ENCODE measurements at places on chromosomes 16 and 17.

- DNase-seq = no peak
- H3K36me3 ChIP-seq = peaks cover 15% of the 10 kb centered on the region
- peaks cover 20% of the 10 kb centered on the region for H3K4me1 ChIP-seq
- no peak overlapping the region for H3K27ac ChIP-seq
These were observed 40.8 kb downstream of the CYB5B start for GRCh38 chr16:69465083-69465721.

GRCh38 chr16:715477-716199, 720 bp downstream of the METRN start:
- peaks cover 41% of the 10 kb centered on the region for H3K4me1 ChIP-seq
- H3K27ac ChIP-seq = no peak overlapping the region
- no peak overlapping the region for H3K4me3 ChIP-seq
- H3K27me3 ChIP-seq = peaks cover 23% of the 10 kb centered on the region

GRCh38 chr17:82678265-82678891, 20.1 kb downstream of the RAB40B start:
- H3K4me3 ChIP-seq = no peak overlapping the region
- no peaks in the 10 kb centered on the region for H3K4me1 ChIP-seq
- no peaks in the 10 kb centered on the region for H3K27me3 ChIP-seq
- DNase-seq = no peak

- peak overlapping the region; percentile 65 for H3K27ac ChIP-seq
- no peaks in the 10 kb centered on the region for H3K36me3 ChIP-seq
- H3K27me3 ChIP-seq = no peaks in the 10 kb centered on the region
- H3K4me1 ChIP-seq = peaks cover 86% of the 10 kb centered on the region
These were observed 30.7 kb downstream of the YPEL2 start for GRCh38 chr17:59361916-59362810.

- no peak for DNase-seq
These were observed 1.5 kb downstream of the PIP4K2B start for GRCh38 chr17:38797828-38798227.

GRCh38 chr17:7931709-7932482, at the start of the genes CNTROB and TRAPPC1:
Gene CNTROB, plus strand, starts transcription at chr17:7932206. Its CDS starts 874 bp downstream, at chr17:7933080.
Gene TRAPPC1, minus strand, starts transcription at chr17:7931946. Its CDS starts 117 bp downstream, at chr17:7931829.
- peaks cover 20% of the 10 kb centered on the region for H3K36me3 ChIP-seq
- DNase-seq = peak; percentile 100
- no peaks in the 10 kb centered on the region for H3K27me3 ChIP-seq
- peaks cover 40% of the 10 kb centered on the region for H3K4me1 ChIP-seq
- peak within 1 kb of the TSS; percentile 83 for H3K27ac ChIP-seq

DNA sequence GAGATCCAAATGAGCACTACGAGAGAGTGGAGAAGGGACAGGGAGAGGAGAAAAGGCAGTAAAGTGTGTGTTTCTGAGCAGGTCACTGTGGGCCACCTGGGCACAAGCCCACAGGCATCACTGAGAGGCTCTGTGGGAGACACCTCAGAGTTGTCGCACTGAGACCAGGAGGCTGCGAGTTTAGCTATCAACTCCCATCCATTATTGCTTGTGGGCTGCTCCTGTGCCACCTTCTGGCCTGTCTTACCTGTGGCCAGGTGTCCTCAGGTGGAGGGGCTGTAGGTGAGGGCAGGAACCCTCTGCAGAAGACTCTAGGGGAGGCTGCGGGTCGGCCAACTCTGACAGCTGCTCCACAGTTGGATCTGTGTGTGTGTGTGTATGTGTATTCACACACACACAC, 2.5 kb upstream of the PRR29 start:
- H3K36me3 ChIP-seq = no peaks in the 10 kb centered on the region
- H3K4me3 ChIP-seq = no peak overlapping the region
- H3K27ac ChIP-seq = no peak overlapping the region
- no peak for DNase-seq

GRCh38 chr17:75087558-75088453, at the start of gene SLC16A5:
Gene SLC16A5, plus strand, starts transcription at chr17:75087954. Its CDS starts 5,683 bp downstream, at chr17:75093637.
- H3K27ac ChIP-seq = peak within 1 kb of the TSS; percentile 41
- H3K4me3 ChIP-seq = peak within 1 kb of the TSS; percentile 74
- no peaks in the 10 kb centered on the region for H3K27me3 ChIP-seq
- no peaks in the 10 kb centered on the region for H3K36me3 ChIP-seq
- H3K4me1 ChIP-seq = peaks cover 47% of the 10 kb centered on the region

DNA sequence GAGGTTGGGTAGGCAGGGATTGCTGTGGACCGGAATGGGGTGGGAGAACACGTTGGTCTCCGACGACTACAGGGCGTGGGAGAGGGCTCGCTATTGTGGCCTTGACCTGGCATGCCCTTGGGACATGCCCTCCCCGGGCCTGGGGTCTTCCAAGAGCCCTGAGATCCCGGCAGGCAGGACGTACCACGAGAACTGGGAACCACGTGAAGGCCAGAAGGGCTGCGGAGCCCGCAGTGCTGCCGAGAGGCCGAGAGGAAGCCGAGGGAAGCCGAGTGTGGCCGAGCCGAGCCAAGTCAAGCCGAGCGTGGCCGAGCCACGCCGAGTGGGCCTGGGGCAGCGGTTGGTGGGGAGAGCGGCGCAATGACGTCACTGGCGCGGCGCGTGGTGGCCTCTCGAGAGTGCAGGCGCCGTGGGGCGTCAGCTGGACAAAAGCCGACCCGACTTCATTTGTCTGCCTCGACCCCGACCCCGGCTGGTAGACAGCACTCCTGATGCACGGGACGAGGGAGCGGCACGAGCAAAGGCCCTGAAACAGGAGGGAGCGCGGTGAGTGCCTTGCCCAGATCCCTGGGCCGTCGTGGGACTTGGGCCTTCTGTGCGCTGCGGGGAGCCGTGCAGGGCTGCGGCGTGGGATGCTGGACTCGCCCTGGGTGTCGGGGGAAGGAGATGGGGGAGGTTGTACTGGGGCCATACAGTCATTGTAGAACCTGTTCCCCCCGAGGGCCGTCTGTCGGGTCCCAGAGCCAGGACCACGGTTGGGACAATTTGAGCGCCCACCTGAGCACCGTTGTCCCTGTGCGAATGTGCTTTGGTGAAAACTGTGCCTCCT, 6.6 kb downstream of the SOCS1 start:
- H3K36me3 ChIP-seq = peaks cover 7% of the 10 kb centered on the region
- H3K27ac ChIP-seq = no peak overlapping the region
- no peak overlapping the region for H3K4me3 ChIP-seq
- peaks cover 33% of the 10 kb centered on the region for H3K4me1 ChIP-seq

- H3K27me3 ChIP-seq = no peaks in the 10 kb centered on the region
- H3K4me1 ChIP-seq = peaks cover 55% of the 10 kb centered on the region
- no peaks in the 10 kb centered on the region for H3K36me3 ChIP-seq
- DNase-seq = no peak
- H3K27ac ChIP-seq = no peak overlapping the region
These were observed 29.6 kb downstream of the HS3ST3B1 start for GRCh38 chr17:14330492-14330962.

DNA sequence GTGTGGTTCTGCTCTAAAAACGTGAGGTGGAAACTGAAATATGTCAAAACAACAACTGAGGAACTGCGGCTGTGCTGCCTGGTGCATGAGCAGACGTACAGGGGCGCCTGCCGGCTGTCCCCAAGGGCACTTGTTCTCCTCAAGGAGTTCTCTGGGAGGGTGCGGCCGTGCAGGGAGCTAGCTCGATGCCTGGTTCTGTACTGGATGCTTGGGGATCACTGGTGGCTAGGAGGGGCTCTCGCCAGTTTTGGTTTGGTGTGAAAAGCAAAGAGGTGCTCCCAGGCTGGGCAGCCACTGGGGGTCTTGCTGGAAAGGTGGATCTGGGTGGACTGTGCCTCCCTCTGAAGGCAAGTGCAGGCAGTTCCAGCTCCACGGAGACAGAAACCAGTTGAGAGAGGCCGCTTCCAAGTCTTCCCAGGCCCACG, 41.9 kb upstream of the ATP2A3 start:
- H3K27me3 ChIP-seq = no peaks in the 10 kb centered on the region
- no peak overlapping the region for H3K27ac ChIP-seq

DNA sequence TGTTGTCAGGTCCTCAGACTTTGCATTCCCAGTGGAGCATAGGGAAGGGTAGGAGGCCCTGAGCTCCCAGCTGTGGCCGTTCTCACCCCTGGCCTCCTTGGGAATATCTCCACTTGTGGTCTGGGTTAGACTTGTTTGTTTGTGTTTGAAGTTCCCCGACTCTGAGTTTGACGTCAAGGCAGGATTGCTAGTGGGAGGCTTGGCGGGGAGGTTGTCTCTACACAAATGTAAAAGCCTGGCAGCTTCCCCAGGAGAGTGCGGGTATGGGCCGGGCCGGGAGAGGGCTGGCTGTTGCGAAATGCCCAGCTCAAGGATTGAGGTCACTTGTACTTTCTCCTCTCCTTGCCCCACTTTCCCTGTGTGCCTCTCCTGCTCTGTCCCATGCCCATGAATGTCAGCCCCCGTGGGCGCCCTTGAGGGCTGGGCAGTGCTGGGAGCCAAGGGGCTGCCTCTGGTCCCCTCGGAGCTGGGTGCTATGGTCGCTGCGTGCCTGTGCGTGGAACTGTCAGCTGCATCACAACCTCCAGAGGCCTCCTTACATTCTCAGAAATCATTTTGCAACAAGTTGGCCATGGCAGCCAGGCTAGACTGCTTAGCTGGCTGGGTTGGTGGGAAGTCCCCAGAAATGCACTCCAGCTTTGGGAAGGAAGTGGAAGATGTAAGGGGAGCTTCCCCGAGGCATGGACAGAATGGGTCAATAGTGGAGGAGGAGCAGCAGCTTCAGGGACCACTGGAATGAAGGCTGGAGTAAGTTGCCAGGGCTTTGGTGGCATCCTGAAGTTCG, 84.3 kb downstream of the KSR1 start:
- DNase-seq = no peak
- no peaks in the 10 kb centered on the region for H3K36me3 ChIP-seq
- H3K27ac ChIP-seq = no peak overlapping the region

GRCh38 chr16:49855280-49855821, 561 bp downstream of the ZNF423 start:
- no peak overlapping the region for H3K27ac ChIP-seq
- H3K36me3 ChIP-seq = no peaks in the 10 kb centered on the region
- H3K4me3 ChIP-seq = peak overlapping the region; percentile 24

DNA sequence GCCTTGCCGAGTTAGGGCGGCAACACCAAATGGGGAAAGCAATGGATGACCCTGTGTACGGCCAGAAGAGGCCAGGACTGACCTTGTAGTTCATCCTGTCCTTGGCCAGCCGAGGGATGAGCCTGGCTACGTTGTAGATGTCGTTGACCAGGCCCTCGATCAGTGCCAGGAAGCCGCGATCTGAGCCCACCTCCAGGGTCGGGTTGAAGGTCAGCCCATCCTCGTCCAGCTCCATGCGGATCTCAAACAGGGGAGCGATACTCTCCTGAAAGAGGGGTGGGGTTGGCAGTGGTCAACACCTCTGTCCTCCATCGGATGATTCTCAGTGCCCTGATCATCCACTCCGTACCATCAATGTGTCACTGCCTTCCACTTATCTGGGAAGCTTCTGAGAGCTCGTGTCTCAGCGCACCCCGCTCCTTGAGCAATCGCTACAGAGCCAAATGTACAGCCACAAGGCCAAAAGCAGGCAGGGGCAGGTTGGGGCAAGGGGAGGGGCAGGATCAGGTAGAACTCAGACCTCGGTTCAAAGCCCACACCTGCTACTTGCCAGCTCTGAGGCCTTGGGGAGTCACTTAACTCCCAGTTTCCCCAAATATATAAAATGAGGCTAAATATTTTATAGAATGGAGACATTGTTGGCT, 39.9 kb downstream of the DNAH17 start:
- H3K36me3 ChIP-seq = no peaks in the 10 kb centered on the region
- no peak for DNase-seq
- no peaks in the 10 kb centered on the region for H3K27me3 ChIP-seq
- H3K27ac ChIP-seq = no peak overlapping the region
- no peak overlapping the region for H3K4me3 ChIP-seq

DNA sequence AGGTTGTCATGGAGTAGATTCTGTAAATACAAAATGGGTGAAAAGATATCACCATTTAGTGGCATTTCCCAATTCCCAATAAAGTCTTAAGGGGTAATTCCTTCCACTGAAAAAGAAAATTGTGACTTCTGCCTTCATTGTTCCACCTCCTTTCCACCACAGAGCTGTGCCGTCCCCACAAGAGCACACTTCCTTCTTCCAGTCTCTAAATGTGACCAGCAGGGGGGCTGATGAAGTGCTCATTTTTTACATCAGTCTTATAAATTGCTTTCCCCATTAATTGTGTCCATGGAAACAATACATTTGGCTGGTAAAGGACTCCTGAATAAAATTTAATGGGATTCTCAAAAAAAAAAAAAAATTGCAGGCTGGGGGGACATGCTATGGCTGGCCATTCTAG, 260.8 kb upstream of the PSMD7 start:
- H3K4me1 ChIP-seq = no peaks in the 10 kb centered on the region
- no peaks in the 10 kb centered on the region for H3K27me3 ChIP-seq
- no peak for DNase-seq
- no peaks in the 10 kb centered on the region for H3K36me3 ChIP-seq
- H3K4me3 ChIP-seq = no peak overlapping the region

- H3K27me3 ChIP-seq = no peaks in the 10 kb centered on the region
- DNase-seq = no peak
- no peak overlapping the region for H3K4me3 ChIP-seq
- H3K36me3 ChIP-seq = no peaks in the 10 kb centered on the region
- H3K4me1 ChIP-seq = peaks cover 7% of the 10 kb centered on the region
- no peak overlapping the region for H3K27ac ChIP-seq
These were observed 607.2 kb downstream of the MAF start for GRCh38 chr16:78993346-78993745.

DNA sequence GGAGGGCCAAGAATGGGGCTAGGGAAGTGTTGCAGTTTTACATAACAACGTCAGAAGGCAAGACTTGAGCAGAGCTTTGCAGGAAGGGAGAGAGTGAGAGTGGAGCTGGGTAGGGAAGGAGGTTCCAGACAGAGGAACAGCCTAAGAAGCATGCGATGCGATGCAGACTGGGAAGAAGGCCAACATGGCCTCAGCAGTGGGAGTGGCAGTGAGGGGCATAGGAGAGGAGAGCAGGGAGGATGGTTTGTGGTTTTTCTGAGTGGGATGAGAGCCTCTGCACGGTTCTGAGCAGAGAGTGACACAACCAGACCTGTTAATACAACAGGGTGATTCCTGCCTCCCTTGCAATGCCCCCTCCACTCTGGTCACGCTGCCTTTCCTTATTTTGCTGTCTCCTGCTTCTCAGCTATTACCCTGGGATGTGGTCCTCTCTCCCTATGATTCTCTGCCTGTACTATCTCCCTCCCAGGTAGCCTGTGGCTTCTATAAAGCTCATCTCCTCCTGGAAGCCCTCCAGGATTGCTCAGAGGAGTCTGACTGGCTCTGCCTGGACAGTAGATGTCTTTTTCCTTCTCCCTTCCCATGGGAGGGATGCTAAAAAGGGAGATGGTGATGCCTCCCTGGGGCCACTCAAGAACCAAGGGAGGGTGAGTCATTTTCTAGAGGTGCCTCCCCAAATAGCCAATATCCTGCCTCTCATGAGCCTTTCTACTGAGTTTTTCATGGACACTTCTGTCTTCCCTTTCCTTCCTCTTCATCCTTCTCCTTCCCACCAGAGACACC, 38.7 kb upstream of the NGFR start:
- no peak overlapping the region for H3K27ac ChIP-seq
- no peak for DNase-seq
- no peak overlapping the region for H3K4me3 ChIP-seq
- H3K27me3 ChIP-seq = peaks cover 20% of the 10 kb centered on the region

- DNase-seq = no peak
- H3K4me1 ChIP-seq = peaks cover 12% of the 10 kb centered on the region
- H3K27ac ChIP-seq = no peak overlapping the region
These were observed 80.3 kb downstream of the TNRC6C start for GRCh38 chr17:78038748-78039288.

GRCh38 chr17:79304884-79305283, 230.3 kb downstream of the ENGASE start:
- H3K4me3 ChIP-seq = no peak overlapping the region
- no peaks in the 10 kb centered on the region for H3K36me3 ChIP-seq
- DNase-seq = no peak
- peaks cover 12% of the 10 kb centered on the region for H3K27me3 ChIP-seq
- H3K4me1 ChIP-seq = no peaks in the 10 kb centered on the region

- H3K27ac ChIP-seq = no peak overlapping the region
- H3K36me3 ChIP-seq = no peaks in the 10 kb centered on the region
- peaks cover 16% of the 10 kb centered on the region for H3K4me1 ChIP-seq
- no peak overlapping the region for H3K4me3 ChIP-seq
- no peak for DNase-seq
These were observed 13.2 kb downstream of the MAF start for GRCh38 chr16:79587296-79587695.
